Neural crest cell (in vitro differentiated cells): ENCODE measurements at places on chromosomes 12 and 14. TPM values are rescaled to one million over a fixed set of nuclear protein-coding genes. Genes with fewer than 3 reads are reported as not detected.

Gene MUCL1
- total RNA-seq: not detected in 2 replicates

Gene RGS6
- total RNA-seq: 2.8 TPM in 2 replicates

Gene GNG2
- total RNA-seq: 163 and 174 TPM in 2 replicates

Gene NID2
- total RNA-seq: 41.6 and 42.5 TPM in 2 replicates

Gene BIN2
- total RNA-seq: not detected in 2 replicates

Gene CEP170B
- 14.0 and 14.4 TPM in 2 replicates for total RNA-seq

Gene SPX
- 0.19 and 0.36 TPM in 2 replicates for total RNA-seq

Gene CCDC60
- total RNA-seq: 0.48 and 0.75 TPM in 2 replicates
